Epithelial cell of esophagus (primary cell): ENCODE measurements at places on chromosomes 5 and 9.

GRCh38 chr5:168422431-168422830, 63.8 kb upstream of the RARS1 start:
- peak; percentile 43 for DNase-seq

- DNase-seq: peak; percentile 66
Measured at GRCh38 chr5:14167211-14167845, 24.2 kb downstream of the TRIO start.

DNA sequence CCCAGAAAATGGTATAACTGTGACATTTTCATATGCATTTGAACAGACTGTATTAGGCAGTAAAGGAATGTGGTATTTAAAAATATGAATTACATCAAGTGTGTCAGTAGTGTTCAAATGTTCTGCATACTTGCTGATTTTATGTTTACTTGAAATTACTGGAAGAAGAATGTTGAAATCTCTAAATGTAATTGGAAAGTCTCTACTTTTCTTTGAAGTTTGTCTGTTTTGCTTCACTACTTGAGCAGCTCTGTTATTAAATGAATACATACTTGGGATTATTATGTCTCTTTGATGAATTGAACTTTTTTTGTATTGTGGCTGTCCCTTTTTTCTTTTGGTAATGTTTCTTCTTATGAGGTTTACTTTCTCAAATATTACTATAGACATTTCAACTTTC, 205.6 kb downstream of the TAF11L14 start:
- no peak for DNase-seq

GRCh38 chr5:35158622-35159369, 71.5 kb downstream of the PRLR start:
- no peak for DNase-seq

DNA sequence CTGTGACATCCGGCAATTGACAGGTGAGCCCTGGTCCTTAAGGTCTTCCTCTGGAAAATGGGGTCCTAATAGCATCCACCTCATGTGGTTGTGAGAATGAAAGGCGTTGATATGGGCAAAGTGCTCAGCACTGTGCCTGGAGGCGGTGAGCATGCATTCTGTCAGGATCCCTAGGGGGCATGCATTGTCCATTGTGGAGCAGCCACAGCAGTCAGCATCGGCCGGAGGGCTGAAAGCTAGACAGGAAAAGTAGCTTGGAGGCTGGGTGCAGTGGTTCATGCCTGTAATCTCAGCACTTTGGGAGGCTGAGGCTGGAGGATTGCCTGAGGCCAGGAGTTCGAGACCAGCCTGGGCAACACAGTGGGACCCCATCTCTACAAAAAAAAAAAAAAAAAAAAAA, 122.2 kb downstream of the LHX2 start:
- no peak for DNase-seq

DNA sequence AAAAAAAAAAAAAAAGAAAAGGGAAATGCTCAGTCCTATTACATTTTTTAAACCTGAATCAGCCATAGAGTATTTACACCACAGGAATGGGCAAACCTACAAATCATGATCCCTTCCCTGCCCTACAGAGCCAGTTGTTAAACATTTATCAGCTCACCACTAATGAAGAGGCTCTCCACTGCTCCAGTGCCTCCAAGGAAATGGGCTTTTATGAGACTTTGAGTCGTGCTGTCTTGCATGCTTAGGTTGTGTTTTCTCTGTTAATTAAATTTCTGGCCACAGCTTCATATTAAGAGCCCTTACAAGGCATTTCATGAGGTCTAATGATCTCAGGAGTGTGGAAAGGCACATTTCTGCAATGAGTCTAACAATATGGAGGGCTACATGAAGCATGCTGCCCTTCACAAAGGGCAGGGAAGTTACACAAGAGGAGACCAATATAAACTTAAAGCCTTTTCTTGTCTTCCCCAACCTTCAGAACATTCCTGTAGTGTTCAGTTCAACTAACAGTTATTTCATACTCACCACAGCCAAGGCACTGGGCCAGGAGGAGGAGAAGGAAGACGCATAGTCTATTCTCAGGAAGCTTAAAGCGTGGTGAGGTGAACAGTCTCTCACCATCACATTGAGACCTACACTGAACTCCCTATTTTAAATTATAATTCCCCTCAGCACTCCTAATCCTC, 140.1 kb upstream of the ABCA1 start:
- peak; percentile 37 for DNase-seq

DNA sequence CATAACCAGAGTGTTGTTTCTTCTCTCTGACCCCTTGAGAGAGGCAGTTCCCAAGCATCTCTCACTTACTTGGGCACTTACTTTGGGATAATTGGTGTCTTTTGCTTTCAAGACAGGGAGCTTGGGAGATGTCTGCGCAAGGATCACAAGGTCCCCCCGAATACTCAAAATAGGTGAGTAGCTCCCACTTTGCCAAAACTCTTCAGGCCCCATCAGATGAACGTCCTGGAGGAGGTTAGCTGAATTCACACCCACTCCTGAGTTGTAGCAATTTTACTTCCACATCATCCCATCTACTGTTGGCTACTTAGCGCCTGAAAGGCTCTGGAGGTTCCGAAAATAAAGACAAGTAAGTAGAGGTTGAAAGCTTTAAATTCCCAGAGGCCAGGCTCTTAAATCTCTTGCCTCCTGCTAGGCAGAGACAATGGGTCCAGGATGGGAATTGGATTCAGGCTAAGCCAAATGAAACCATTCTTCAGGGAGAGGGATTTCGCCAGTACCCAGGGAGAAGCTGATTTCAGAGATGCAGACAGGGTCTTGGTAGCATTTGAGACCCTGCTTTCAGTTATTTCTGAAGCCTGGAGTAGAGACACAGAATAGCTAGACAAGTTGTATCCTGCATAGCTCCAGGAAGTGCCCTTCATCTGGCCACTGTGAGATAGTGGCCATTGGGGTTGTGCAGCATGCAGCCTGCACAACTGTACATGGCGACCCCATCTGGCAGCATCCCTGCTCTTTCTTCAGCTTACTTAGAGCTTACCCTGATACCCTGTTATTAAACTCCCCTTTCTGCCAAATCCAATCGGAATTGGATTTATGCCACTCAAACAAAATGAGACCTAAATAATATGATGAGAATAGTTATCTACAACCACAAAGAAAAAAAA, 60.1 kb downstream of the BOD1 start:
- DNase-seq: no peak
